BJ (cell line): ENCODE measurements at places on chromosomes 13 and 19. TPM values are rescaled to one million over a fixed set of nuclear protein-coding genes. Genes with fewer than 3 reads are reported as not detected.

- no peak for DNase-seq
Observed at GRCh38 chr19:46159418-46160232, 11.6 kb downstream of the IGFL2 start.

- DNase-seq: no peak
Observed at GRCh38 chr19:7678971-7679751, 1.5 kb upstream of the TRAPPC5 start.

DNA sequence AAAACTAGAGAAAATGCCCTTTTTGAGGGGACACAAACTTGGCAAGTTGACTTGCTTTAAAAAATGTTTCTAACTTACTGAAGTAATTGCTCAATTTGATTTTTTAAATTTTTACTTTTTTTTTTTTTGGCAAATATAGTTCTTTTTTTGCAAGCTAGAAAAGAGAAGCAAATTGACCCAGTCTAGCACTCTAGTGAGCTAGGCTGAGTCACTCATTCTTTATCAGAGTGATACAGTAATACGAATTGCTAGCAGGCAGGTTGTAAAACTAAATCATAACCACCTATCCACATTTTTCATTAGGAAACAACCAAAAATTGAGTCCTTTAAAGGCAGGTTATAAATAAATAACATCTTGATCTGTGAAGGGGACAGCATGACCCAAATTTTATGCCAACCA is 51.9 kb upstream of the C1QTNF9 start:
- DNase-seq: no peak

CLDND2 gene
- polyA plus RNA-seq: 0.12 TPM in 1 of 2 replicates, not detected in the other

- DNase-seq: no peak
Observed at GRCh38 chr13:99288089-99288488, 19.1 kb downstream of the GPR183 start.

DNA sequence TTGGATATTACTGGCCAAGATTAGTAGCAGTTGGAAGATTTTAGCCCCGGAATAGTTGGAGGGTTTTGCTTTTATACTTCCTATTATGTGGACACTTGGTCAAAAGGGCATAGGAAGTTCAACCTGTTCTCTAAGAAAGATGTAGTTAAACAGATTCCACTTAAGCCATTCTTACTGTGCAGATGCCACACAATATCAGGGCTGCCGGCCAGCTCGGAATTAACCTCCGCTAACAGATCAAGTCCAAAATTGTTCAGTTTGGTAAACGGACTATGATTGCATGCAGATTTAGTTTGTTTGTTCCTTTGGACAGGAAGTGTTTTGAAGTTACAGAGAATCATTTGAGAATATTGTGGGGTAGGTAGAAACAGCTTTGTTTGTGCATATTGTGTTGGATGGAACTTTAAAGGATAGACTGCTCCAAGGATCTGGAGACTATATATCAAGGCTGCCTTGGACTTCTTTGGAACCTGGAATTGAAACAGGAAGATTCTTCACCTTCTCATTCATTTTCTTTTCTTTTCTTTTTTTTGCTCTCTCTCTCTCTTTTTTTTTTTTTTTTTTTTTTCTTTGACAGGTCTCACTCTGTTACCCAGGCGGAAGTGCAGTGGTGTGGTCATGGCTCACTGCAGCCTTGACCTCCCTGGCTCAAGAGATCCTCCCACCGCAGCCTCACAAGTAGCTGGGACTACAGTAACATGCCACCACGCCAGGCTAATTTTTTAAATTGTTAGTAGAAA is 5.0 kb upstream of the SPRY2 start:
- DNase-seq: no peak

DNA sequence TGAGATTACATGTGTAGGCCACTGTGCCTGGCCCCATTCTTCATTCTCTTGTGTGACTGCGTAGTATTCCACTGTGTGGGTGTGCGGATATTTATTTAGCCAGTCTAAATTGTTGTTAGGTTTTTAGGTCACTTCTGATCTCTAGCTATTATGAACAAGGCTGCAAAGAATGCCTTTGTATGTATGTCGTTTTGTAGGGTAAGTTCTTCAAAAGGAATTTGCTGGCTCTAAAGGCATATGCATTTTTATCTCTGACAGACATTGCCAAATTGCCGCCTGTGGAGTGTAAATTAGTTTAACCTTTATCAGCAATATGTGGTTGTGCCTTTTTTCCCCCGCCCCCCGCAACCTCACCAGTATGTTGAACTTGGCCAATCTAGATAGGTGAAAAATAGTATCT is 30.3 kb upstream of the EHD2 start:
- no peak for DNase-seq

- no peak for DNase-seq
Observed at GRCh38 chr19:52786078-52786463, 520 bp downstream of the ZNF600 start.

DNA sequence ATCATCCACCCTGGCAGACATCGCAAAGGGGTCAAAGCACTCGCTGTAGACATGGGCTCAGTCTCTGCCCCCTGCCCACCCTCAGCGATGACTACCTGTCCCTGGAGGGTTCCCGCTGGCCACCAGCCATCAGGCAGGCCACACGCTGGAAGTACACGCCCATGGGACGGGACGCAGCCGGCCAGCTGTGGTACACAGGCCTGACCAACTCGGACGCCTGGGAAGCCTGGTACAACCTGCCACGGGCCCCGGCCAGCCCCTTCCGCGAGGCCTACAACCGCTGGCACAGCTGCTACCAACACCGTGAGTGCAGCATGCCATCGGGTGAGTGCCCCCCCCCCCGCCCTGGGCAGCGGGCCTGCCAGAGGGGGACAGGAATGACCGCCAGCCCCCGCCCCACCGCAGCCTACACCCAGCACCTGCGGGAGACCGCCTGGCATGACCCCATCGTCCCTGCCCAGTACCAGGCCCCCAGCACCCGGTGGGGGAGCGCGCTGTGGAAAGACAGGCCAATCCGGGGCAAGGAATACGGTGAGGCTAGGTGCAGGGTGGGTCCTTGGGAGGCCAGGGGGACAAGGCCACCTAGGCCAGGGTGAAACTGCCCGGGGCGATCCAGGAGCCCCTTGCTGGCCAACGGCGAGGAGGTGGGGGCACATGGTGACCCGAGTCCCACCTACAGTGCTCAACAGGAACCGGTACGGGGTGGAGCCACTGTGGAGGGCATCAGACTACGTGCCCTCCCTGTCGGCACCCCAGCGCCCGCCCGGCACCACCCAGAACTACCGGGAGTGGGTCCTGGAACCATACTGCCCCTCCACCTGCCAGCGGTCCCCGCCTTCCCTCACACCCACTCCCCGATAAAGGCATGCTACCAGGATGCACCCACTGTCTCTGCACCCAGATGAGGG is 4.4 kb downstream of the TEKTIP1 start:
- DNase-seq: no peak

MYH14 gene
- not detected in 2 replicates for polyA plus RNA-seq

ZSCAN18 gene
- polyA plus RNA-seq: 15.4 and 18.5 TPM in 2 replicates

DNA sequence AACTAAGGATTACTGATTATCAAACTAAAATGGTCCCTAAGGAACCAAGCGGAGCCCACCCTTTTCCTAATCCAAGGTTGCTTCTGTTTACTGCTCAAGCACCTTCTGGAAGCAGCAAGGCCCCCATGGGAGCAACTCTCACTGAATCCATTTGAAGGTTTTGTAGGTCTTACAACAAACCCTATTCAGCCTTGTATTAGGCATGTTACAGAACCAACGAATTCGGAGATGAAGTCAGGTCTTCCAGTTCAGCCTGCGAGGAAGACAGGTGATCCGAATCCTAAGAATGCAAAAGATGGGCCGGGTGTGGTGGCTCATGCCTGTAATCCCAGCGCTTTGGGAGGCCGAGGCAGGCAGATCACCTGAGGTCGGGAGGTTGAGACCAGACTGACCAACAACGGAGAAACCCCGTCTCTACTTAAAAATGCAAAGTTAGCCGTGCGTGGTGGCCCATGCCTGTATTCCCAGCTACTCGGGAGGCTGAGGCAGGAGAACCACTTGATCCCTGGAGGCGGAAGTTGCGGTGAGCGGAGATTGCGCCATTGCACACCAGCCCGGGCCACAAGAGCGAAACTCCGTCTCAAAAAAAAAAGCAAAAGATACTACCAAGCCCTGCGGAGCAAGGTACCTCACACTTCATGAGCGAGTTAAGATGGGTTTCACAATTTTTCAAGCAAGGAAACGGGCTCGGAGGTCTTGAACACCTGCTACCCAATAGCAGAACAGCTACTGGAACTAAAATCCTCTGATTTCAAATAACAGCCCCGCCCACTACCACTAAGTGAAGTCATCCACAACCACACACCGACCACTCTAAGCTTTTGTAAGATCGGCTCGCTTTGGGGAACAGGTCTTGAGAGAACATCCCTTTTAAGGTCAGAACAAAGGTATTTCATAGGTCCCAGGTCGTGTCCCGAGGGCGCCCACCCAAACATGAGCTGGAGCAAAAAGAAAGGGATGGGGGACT is 609 bp downstream of the ZAR1L start:
- no peak for DNase-seq

- DNase-seq: no peak
Observed at GRCh38 chr13:91196958-91197357, 150.5 kb upstream of the MIR17HG start.

F10 gene
- polyA plus RNA-seq: 28.8 and 39.0 TPM in 2 replicates

GRCh38 chr13:68988176-68988575 is 1119.5 kb upstream of the ATXN8OS start:
- DNase-seq: no peak

C13orf42 gene
- polyA plus RNA-seq: not detected in 2 replicates

PRR22 gene
- polyA plus RNA-seq: 0.28 and 0.53 TPM in 2 replicates

PHLDB3 gene
- 4.0 and 5.3 TPM in 2 replicates for polyA plus RNA-seq
